ENCODE measurements at places on chromosomes 13 and 19.

GRCh38 chr19:18610556-18611326 lies 1.9 kb upstream of the TMEM59L start:
- DNase-seq: no peak

GRCh38 chr13:111650626-111651025 lies 330.2 kb downstream of the TEX29 start:
- DNase-seq: no peak

GRCh38 chr19:1884291-1884718 lies 991 bp downstream of the ABHD17A start:
- DNase-seq: no peak

GRCh38 chr19:41223431-41224234 lies 4.6 kb downstream of the AXL start:
- DNase-seq: no peak

- DNase-seq: no peak
These were observed 37.6 kb upstream of the RNF113B start for GRCh38 chr13:98214707-98215106.

DNA sequence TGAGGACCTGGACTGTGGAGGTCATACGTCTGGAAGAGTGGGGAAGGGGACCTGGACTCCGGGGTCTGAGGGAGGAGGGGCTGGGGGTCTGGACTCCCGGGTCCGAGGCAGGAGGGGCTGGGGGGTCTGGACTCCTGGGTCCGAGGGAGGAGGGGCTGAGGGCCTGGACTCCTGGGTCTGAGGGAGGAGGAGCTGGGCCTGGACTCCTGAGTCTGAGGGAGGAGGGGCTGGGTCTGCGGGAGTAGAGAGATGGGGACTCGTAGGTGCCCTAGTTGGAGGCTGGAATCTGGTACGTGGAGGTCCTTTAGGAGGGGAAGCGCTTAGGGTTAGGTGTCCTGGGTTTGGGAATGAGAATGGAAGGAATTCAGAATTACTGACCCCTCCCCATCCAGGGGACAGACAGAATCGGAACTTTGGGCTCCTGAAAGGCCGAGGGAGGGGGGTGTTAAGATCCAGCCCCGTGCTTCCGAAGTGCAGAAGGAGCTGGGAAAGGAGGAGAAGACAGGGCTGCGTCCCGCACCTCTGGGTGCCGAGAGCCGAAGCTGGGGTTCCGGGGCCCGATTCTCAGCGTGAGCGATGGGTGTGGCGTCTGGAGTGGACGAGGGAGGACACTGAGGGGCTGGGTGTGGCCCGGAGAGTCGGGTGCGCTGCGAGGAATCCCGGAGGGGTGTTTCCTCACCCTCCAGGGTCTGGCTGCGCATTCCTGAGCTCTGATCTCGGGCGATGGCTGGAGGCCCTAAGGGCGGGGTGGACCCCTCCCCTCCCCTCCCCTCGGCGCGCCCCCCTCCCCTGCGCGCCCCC lies 608 bp downstream of the MYADM start:
- DNase-seq: peak; percentile 50

- no peak for DNase-seq
These were observed 509.9 kb upstream of the GPC6 start for GRCh38 chr13:92716749-92717148.

DNA sequence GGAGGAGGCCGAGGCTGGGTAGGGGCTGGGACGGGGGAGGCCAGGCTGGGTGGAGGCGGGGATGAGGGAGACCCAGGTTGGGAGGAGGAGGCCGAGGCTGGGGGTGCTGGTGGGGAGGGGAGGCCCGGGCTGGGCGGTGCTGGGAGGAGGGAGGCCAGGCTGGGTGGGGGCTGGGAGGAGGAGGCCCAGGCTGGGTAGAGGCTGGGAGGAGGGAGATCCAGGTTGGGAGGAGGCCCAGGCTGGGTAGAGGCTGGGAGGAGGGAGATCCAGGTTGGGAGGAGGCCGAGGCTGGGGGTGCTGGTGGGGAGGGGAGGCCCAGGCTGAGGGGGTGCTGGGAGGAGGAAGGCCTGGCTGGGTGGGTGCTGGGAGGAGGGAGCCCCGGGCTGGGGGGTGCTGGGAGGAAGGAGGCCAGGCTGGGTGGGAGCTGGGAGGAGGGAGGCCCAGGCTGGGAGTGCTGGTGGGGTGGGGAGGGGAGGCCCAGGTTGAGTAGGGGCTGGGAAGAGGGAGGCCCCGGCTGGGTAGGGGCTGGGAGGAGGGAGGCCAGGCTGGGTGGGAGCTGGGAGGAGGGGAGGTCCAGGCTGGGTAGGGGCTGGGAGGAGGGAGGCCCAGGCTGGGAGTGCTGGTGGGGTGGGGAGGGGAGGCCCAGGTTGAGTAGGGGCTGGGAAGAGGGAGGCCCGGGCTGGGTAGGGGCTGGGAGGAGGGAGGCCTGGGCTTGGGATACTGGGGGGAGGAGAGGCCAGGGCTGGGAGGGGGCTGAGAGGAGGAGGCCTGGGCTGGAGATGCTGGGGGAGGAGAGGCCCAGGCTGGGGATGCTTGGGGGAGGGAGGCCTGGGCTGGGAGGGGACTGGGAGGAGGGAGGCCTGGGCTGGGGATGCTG lies 10.7 kb downstream of the TPGS1 start:
- DNase-seq: no peak

GRCh38 chr13:104987621-104988020 lies 1547.8 kb downstream of the EFNB2 start:
- no peak for DNase-seq

DNA sequence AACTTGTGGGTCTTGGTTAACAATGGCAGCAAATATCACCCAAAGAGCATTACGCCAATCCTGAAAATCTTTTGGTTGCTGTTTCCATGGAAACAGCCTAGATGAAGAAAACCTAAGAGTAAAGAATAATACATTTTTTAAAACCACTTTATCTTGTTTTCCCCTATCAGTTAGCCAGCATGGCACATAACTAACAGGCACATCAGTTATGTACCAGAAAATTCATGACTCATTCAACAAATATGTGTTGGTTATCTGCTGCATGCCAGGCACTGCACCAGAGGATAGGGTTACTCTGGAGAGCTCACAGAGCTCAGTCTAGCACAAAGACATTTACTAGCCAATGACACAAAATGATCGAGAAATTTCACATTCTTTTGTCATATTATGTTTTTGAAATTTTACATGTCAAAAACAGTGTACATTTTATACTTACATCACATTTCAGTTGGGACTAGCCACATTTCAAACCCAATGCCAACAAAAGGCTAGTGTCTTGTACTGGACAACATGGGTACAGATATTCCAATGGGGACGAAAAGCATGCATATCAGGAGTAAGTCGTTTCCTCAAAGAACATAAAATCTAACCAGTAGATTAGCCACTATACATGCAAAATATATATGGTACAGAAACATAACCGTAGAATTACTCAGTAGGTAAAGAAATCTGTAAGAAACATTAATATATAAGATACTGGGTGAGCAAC lies 20.3 kb downstream of the LNX2 start:
- DNase-seq: no peak

- no peak for DNase-seq
These were observed 531.7 kb upstream of the ARGLU1 start for GRCh38 chr13:107099661-107100060.

DNA sequence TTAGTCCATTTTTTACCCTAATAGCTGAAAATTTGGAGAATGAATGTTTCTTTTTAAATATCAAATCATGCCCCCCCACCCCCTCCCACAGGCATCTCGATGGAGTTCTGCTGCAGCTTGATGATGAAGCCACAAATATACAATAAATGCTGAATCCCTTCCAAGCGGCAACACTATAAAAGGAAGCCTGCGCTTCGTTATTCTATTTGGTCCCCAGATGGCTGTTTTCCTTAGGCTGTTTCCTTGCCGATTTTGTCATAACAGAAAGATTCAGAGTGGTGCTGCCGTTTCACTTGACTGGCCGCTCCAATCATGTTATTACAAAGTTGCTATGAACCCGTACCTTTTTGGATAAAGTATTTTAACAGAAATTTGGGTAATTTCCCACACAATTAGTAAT lies 79.5 kb downstream of the MYO16 start:
- DNase-seq: no peak

- DNase-seq: no peak
These were observed 31.2 kb downstream of the MPHOSPH8 start for GRCh38 chr13:19664481-19665230.

DNA sequence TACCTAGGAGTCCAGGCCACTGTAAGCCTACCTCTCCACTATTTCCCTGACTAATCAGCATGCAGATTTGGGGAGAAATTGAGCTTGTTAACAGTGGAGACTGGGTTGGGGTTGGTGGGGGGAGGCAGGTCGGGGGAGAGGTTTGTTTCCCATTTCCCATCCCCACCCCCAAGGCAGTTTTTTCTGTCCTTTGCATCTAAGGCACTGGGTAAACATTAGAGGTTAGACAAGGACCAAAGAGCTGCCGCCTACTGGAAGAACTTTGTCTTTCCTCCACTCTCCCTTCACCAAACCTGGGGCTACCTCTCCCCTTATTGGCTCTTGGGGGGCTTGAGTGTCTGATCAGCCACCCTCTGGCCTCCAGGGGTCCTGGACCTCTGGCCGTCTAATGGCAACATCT lies 953 bp downstream of the KCNN4 start:
- DNase-seq: no peak

DNA sequence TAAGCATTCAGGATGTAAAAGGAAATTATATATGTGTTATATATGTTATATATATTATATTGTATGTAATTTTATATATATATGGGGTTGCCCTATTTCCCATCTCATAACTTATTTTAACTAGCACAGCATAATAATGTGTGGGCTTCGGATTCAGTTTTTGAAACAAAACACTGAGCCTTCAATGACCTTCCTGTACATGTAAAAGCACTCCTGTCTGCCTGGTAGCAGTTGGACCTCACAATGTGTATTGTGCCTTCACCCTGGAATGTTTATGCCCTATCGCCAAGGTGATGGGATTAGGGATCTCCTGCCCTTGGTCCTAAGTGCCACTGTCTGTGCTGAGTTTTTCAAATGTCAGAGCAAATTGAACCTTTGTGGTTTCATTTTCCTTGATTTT lies 968.8 kb downstream of the TUBA3C start:
- no peak for DNase-seq

DNA sequence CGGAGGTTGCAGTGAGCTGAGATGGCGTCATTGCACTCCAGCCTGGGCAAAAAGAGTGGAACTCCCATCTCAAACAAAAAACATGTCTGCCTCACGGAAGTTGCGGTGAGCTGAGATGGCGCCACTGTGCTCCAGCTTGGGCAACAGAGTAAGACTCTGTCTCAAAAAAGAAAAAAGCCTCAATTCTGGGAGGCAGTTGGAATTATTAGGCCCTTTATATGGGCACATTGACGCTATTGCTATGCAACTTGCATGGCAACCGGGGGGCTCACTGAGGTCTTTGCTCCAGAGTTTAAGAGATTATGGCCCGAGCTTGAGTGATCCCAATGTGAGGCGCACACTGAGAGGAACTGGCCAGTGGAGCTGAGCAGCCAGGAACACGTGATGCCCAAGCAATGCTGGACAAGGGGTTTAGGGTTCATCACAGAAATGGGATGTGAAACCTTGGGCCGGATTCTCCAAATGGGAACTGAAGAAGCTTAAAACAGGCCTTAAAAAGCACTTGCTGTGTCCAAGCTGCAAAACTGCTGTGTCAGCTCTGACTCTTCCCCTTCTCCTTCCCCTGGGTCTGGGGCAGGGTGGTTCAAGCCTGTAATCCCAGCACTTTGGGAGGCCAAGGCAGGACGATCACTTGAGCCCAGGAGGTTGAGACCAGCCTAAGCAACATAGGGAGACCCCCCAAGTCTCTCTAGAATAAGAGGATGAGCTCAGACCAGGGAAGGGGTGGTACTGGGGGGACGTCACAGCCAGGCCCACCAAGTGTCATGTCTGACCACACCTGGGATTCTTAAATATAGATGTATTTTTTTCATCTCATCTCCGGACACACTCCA lies 2.5 kb downstream of the FTL start:
- no peak for DNase-seq

GRCh38 chr13:106865716-106866440 lies 297.9 kb upstream of the ARGLU1 start:
- no peak for DNase-seq

- DNase-seq: peak; percentile 83
These were observed 3.7 kb downstream of the USHBP1 start for GRCh38 chr19:17260842-17261325.

GRCh38 chr19:12567951-12568350 lies 16.7 kb upstream of the ZNF564 start:
- no peak for DNase-seq

GRCh38 chr19:19627621-19628500 lies at the start of gene LPAR2:
LPAR2 (minus strand) TSS chr19:19628220; CDS start chr19:19627275, 945 bp downstream.
- peak; percentile 72 for DNase-seq

DNA sequence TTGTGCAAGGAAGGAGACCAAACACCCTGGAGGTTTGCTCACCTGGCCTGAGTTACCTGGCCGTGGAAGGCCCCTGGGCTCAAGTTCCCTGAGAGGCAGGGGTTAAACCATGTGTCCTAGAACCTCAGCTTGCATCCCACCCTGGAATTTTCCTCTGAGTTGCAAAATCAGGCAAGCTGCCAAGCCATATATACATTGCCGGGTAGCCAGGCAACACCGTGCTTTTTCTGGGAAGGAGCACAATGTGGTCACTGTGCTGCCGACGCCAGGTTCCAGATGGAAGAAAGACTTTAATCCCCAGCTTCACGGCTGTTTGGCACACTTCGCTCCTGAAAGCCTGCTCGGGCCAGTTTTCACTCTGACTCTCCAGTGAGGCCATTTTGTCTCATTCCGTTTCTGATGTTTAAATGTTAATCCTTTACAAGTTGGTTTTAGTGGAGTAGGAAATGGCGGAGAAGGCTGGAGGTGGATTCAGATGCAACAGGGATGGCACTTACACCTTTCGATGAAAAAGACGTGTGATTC lies 60.1 kb upstream of the PEG3 start:
- DNase-seq: no peak

DNA sequence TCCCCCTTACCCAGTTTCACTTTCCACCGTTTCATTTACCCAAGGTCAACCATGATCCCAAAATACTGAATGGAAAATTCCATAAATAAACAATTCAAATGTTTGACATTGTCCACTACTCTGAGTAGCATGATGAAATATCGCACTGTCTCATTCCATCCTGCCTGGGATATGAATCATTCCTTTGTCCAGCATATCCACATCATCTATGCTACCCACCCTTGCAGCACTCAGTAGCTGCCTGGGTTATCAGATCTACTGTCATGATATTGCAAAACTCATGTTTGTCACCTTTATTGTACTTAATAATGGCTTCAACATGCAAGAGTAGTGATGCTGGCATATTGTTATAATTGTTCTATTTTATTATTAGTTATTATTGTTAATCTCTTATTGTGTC lies 263.9 kb upstream of the NBEA start:
- DNase-seq: no peak

GRCh38 chr13:99228737-99229691 lies 28.4 kb downstream of the UBAC2 start:
- no peak for DNase-seq

DNA sequence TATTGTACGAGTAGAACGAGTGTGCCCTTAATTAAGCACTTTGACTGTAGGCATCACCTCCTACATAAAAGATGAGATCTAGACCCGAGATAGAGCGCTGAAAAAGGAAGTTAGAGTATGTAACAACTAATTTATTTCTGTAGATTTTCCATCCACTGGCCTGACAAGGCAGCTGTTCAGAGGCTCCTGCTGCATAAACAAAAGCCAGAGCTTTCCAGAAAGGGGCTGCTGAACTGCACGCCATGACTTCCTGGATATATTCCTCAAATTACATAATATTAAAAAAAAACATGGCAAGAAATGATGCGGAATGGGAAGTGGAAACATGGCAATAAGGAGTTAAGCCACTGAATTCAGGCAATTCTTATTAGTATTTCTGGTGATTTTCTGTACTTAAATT lies 89.7 kb downstream of the AKAP11 start:
- no peak for DNase-seq

- DNase-seq: peak; percentile 43
These were observed 2.3 kb downstream of the MIDN start for GRCh38 chr19:1250437-1251260.
